ENCODE measurements at places on chromosomes 1 and 21.

GRCh38 chr1:63148825-63149645 is 173.3 kb upstream of the FOXD3 start:
- peak; percentile 29 for DNase-seq
- H3K27me3 ChIP-seq = no peaks in the 10 kb centered on the region
- no peaks in the 10 kb centered on the region for H3K4me1 ChIP-seq
- H3K4me3 ChIP-seq = no peak overlapping the region

DNA sequence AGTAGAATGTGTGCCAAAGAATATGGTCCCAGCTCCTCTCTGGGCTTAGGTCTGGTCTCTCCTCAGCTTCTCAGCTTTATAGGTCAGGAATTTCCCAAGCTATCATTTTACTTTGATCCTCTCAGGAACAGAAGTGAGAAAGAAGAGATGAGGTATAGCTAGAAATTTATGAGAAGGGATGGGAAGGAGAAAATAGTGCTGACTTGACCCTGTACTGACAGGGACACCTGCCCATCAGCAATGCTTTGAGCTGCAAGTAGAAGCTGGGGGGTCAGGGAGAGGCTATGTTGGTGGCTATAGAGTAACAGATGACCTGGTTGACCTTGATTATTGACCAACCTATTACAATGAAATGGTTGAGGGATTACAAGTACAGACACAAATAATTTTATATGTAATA is 75.0 kb downstream of the XCL2 start:
- H3K4me1 ChIP-seq = peaks cover 28% of the 10 kb centered on the region
- no peaks in the 10 kb centered on the region for H3K36me3 ChIP-seq
- DNase-seq = no peak
- H3K27me3 ChIP-seq = no peaks in the 10 kb centered on the region
- no peak overlapping the region for H3K4me3 ChIP-seq

GRCh38 chr1:154191990-154192461 is at the start of gene TPM3:
Gene TPM3 (minus strand): TSS chr1:154192100. CDS start chr1:154192018, 82 bp downstream.
- H3K27me3 ChIP-seq = no peaks in the 10 kb centered on the region
- H3K4me3 ChIP-seq = no peak within 1 kb of the TSS
- H3K36me3 ChIP-seq = no peaks in the 10 kb centered on the region
- H3K4me1 ChIP-seq = peaks cover 16% of the 10 kb centered on the region
- H3K27ac ChIP-seq = no peak within 1 kb of the TSS
- DNase-seq = no peak

- H3K36me3 ChIP-seq = no peaks in the 10 kb centered on the region
- peak; percentile 65 for DNase-seq
- no peak overlapping the region for H3K4me3 ChIP-seq
- H3K27ac ChIP-seq = no peak overlapping the region
Observed at GRCh38 chr1:20440785-20441200, 45.2 kb downstream of the CAMK2N1 start.

DNA sequence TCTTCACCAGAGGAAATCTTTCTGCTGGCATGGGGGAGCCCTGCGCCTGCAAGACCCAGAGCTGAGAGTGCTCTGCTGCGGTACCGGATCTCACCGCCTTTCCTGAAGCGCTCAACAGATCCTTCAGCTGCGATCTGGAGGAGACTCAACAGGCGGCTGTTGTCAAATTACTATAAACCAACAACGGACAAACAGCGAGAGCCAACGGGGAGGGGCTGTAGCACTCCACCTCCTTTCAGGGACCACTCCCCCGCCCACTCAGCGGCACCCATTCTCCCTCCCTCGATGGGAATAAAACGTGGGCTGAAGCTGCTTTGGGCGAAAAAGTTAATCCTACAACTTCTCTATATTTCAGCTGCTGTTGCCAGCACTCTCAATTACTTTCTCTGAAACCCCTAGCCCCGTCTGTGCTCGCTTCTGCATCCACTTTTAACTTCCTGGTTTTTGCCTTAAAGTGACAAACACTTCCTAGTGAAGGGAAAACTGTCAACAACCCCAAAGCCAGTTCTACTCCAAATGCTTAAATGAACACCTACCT is at the start of gene FMO5:
Gene FMO5, minus strand, starts transcription at position 147 of the 538 bp plus-strand sequence. CDS start 310 bp downstream, outside the sequence.
- H3K36me3 ChIP-seq = no peaks in the 10 kb centered on the region
- H3K4me3 ChIP-seq = peak within 1 kb of the TSS; percentile 61
- no peaks in the 10 kb centered on the region for H3K27me3 ChIP-seq

DNA sequence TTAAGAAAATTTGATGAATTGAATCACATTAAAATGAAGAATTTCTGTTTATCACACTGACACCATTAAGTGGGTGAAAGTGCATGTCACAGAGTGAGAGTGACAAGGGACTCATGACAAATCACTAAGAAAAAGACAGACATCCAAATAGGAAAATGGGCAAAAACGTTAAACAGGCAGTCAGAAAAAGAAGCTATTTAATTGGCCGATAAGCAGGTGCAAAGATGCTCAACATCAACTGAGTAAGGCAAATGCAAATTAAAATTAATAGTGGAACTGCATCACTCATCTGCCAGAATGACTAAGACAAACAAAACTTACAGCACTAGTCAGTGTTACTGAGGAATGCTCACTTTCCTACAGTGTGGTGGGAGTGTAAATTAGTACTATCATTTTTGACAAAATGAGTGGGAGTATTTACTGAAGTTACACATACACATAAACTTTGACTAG is 39.2 kb upstream of the RUNX1 start:
- no peaks in the 10 kb centered on the region for H3K36me3 ChIP-seq
- no peak overlapping the region for H3K27ac ChIP-seq
- no peaks in the 10 kb centered on the region for H3K27me3 ChIP-seq
- H3K4me3 ChIP-seq = no peak overlapping the region
- DNase-seq = no peak

DNA sequence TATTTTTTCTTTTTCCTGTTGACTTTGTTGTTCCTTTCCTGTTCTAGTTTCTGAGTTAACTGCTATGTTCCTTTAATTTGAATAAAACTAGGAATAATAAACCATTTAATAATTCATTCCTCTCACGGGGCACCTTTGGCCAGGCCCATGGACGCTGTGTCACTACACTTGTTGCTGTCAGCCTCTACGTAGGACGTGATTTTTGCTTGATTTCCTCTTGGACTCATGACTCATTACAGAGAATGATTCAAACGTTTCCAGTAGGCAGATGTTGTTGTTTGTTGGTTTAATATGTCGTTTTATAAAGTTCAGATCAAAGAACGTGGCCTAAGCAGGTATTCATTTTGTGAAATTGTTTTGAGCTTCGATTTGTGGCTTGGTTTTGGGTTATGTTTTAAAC is 9.1 kb upstream of the SLC19A1 start:
- no peaks in the 10 kb centered on the region for H3K27me3 ChIP-seq
- H3K4me1 ChIP-seq = peaks cover 35% of the 10 kb centered on the region
- H3K36me3 ChIP-seq = no peaks in the 10 kb centered on the region

- no peak overlapping the region for H3K27ac ChIP-seq
- H3K27me3 ChIP-seq = no peaks in the 10 kb centered on the region
- H3K4me1 ChIP-seq = no peaks in the 10 kb centered on the region
- no peak for DNase-seq
Observed at GRCh38 chr1:33736496-33736895, 127.4 kb upstream of the HMGB4 start.

DNA sequence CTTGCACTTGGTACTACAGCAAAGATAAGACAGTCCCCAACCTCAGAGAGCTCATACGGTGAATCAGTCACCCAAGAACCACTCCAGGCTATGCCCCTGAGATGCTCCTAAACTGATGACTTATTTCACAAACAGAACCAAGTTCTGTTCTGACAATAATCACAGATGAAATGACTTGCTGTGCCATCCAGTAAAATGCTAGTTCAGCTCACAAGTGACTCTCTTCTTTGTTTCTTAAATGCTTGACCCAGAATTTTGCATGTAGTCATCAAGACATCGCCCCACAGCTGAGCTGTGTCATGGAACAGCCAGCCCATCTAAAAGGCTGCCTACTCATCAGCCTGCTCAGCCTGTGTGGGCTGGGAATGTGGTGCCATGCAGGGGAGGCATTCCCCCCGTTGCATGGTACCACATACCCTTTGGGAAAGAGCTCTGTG is 6.1 kb upstream of the SLC19A2 start:
- no peak overlapping the region for H3K4me3 ChIP-seq
- H3K27me3 ChIP-seq = no peaks in the 10 kb centered on the region
- no peaks in the 10 kb centered on the region for H3K36me3 ChIP-seq

DNA sequence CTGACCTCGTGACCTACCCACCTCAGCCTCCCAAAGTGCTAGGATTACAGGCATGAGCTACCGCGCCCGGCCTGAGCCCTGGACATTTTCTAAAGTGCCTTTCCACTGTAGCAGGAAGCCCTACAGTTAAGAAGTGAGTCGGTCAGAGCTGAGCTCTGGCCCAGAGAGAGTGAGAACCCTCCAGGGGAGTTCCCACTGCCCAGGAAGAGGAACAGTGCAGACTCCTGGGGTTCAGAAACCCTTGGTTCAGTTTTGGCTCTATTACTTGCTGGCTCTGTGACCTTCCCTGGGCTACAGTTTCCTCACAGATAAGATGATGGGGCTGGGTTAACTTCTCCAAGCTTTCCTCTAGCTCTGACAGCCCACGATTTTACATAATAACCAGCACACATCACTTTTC is 20.9 kb downstream of the SLC9A1 start:
- H3K27me3 ChIP-seq = no peaks in the 10 kb centered on the region
- H3K4me1 ChIP-seq = no peaks in the 10 kb centered on the region
- H3K4me3 ChIP-seq = no peak overlapping the region
- H3K27ac ChIP-seq = no peak overlapping the region
- H3K36me3 ChIP-seq = no peaks in the 10 kb centered on the region

GRCh38 chr1:241308011-241308410 is 49.0 kb downstream of the RGS7 start:
- H3K36me3 ChIP-seq = no peaks in the 10 kb centered on the region
- no peak overlapping the region for H3K27ac ChIP-seq
- DNase-seq = no peak
- H3K27me3 ChIP-seq = no peaks in the 10 kb centered on the region

DNA sequence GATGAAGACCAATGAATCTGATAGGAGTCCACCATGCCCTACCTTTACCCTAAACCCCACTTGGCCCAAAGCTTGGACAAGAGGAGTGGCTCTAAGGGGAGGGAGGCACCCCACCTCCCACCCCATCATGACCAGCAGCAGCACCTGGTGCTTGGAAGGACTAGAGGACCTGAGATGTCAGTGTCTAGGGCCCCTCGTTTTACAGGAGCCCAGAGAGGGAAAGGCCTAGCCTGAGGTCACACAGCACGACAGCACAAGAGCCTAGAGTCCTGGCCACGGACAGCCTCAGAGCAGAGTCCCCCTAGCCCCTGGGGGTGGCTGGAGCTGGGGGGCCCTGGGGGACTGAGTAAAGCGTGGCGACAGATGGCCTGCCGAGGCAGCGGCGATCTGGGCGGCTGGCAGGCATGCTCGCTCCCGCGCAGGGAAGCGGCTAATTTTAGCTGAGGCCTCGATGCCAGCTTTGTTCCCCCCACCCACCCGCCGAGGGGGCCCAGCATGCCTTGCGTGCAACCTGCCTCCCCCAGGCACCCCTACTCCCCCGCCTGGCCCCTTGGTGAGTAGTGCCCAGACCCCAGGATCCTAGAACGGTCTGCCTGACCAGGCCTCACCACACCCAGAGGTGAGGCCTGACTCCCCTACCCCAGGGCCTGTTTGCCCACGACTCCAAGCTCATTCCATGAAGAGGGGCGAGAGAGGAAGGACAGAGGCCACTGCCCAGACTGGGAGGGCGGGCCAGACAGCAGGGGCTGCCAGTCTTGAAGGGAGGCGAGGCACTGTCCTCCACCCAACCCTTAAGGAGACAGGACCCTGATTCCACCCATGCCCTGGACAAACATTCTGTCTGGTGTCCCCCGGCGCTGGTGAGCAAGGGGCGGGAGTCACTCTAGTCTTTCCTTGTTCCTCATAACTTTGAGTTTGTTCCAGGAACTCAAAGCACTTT is 39.0 kb downstream of the AHDC1 start:
- H3K36me3 ChIP-seq = no peaks in the 10 kb centered on the region
- H3K27me3 ChIP-seq = no peaks in the 10 kb centered on the region

GRCh38 chr1:26177182-26177684 is at the start of gene CNKSR1:
Gene CNKSR1 (plus strand): TSS chr1:26177491. CDS start chr1:26177548, 57 bp downstream.
- peak within 1 kb of the TSS; percentile 87 for H3K27ac ChIP-seq
- no peaks in the 10 kb centered on the region for H3K4me1 ChIP-seq
- H3K4me3 ChIP-seq = peak within 1 kb of the TSS; percentile 49
- DNase-seq = peak; percentile 82
- peaks cover 1% of the 10 kb centered on the region for H3K36me3 ChIP-seq

GRCh38 chr1:12640237-12640957 is 3.5 kb upstream of the AADACL4 start:
- H3K36me3 ChIP-seq = no peaks in the 10 kb centered on the region
- no peak for DNase-seq
- H3K27me3 ChIP-seq = no peaks in the 10 kb centered on the region
- H3K4me3 ChIP-seq = no peak overlapping the region
- peaks cover 8% of the 10 kb centered on the region for H3K4me1 ChIP-seq

- H3K4me3 ChIP-seq = no peak overlapping the region
- H3K4me1 ChIP-seq = 0 out of 2 replicates have a peak, but pooled peaks cover 7% of the 10 kb centered on the region
- no peak for DNase-seq
- peaks cover 1% of the 10 kb centered on the region for H3K36me3 ChIP-seq
- H3K27me3 ChIP-seq = no peaks in the 10 kb centered on the region
Observed at GRCh38 chr1:172588296-172589291, 55.6 kb downstream of the SUCO start.

GRCh38 chr1:85473390-85473789 is 8.4 kb upstream of the DDAH1 start:
- no peak overlapping the region for H3K27ac ChIP-seq
- no peak overlapping the region for H3K4me3 ChIP-seq
- no peaks in the 10 kb centered on the region for H3K27me3 ChIP-seq

- no peaks in the 10 kb centered on the region for H3K27me3 ChIP-seq
- H3K27ac ChIP-seq = no peak overlapping the region
- H3K4me3 ChIP-seq = no peak overlapping the region
- DNase-seq = no peak
- H3K4me1 ChIP-seq = peaks cover 18% of the 10 kb centered on the region
Observed at GRCh38 chr1:112710159-112710558, 3.2 kb upstream of the RHOC start.

DNA sequence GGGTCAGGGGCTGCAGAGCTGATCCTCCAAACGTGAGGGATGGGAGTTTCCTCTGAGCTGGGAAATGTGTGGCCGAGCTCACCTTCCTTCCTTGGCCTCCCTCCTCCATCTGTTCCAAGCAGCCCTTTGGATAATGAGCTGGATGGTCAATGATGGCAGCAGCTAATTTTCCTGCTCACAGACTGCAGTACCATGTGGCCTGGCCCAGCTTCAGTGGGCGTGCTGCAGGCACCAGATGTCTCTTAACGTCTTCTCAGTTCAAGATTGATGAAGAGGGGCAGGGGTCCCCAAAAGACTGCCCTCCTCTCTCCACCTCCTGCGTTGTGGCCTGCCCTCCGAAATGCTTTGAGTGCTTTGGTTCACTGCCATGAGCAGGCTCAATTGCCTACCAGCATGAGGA is 86.0 kb downstream of the UBIAD1 start:
- no peak for DNase-seq
- no peak overlapping the region for H3K27ac ChIP-seq
- no peak overlapping the region for H3K4me3 ChIP-seq
- peaks cover 12% of the 10 kb centered on the region for H3K4me1 ChIP-seq
- no peaks in the 10 kb centered on the region for H3K36me3 ChIP-seq

Data from Caco-2 (cell line).